ENCODE measurements at places on chromosomes 12 and 14. TPM values are rescaled to one million over a fixed set of nuclear protein-coding genes. Genes with fewer than 3 reads are reported as not detected.

The CLEC4A gene
- total RNA-seq: 4.6 TPM

The STAT2 gene
- 163 TPM for total RNA-seq

GRCh38 chr14:99996951-99997571, 68.2 kb upstream of the EVL start:
- H3K27me3 ChIP-seq: no peaks in the 10 kb centered on the region
- no peak for DNase-seq
- H3K36me3 ChIP-seq: no peaks in the 10 kb centered on the region
- no peaks in the 10 kb centered on the region for H3K4me1 ChIP-seq

GRCh38 chr12:104493496-104493895, 36.7 kb downstream of the CHST11 start:
- H3K4me3 ChIP-seq: no peak overlapping the region
- no peak for DNase-seq
- H3K36me3 ChIP-seq: no peaks in the 10 kb centered on the region
- peak overlapping the region; percentile 74 for H3K27ac ChIP-seq
- peaks cover 28% of the 10 kb centered on the region for H3K4me1 ChIP-seq

DNA sequence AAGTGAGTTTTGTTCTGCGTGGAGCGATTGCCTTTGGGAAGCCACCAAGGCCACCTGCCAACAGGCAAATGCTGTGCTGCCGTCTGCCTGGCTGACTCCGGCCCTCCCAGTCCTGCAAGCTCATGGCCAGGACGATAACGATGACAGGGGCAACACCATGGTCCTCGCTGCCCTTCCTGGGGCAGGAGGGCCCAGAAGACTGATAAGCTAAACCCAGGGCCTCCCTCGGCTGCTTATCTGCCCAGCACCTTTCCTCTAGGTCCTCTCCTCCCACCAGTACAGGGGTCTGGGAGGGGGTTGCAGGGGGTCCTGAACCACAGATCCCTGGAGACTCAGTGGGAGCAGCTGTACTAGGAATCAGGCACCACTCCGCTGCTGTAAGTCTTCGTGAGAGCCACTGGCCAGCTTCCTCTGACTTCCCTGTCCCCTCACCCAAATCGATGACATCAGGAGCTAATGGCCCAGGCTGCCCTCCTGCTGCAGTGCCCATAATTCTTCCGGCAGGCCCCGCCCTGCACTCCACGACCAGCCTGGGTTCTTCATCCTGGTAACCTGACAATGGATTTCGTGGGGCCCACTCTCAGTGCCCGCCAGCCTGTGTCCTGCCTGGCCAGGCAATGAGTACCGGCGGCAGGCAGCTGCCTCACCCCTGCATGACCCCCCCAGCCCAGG, 5.1 kb downstream of the ANKRD9 start:
- H3K36me3 ChIP-seq: peaks cover 34% of the 10 kb centered on the region
- no peak for DNase-seq
- no peaks in the 10 kb centered on the region for H3K27me3 ChIP-seq
- H3K27ac ChIP-seq: peak overlapping the region; percentile 41
- no peaks in the 10 kb centered on the region for H3K4me1 ChIP-seq
- no peak overlapping the region for H3K4me3 ChIP-seq

GRCh38 chr14:106843386-106843785, 1317.0 kb downstream of the TMEM121 start:
- DNase-seq: no peak
- H3K4me3 ChIP-seq: no peak overlapping the region
- H3K27me3 ChIP-seq: no peaks in the 10 kb centered on the region
- no peaks in the 10 kb centered on the region for H3K4me1 ChIP-seq
- H3K36me3 ChIP-seq: no peaks in the 10 kb centered on the region
- H3K27ac ChIP-seq: peak overlapping the region; percentile 90

DNA sequence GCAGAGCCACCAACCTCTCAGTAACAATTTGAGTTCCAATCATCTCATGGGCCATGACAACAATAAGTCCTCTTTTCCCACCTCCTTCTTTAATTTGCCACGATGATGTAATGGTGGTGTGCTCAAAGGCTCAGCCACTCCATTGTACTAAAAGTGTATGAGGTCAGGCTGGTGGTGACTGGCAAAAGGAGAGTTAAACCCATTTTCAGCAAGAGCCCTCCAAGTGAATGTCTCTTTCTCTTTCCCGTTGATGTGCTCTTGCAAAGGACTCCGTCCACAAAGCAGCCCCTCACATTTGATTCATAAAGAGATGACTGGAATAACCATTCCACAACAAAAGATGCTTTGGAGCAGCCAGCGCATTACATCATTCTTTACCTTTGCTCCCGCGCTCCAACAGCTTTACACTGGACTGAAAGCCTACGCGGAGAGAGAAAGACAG, 41.6 kb downstream of the DUSP16 start:
- H3K36me3 ChIP-seq: no peaks in the 10 kb centered on the region
- no peak overlapping the region for H3K4me3 ChIP-seq
- peaks cover 4% of the 10 kb centered on the region for H3K4me1 ChIP-seq
- H3K27me3 ChIP-seq: no peaks in the 10 kb centered on the region
- H3K27ac ChIP-seq: peak overlapping the region; percentile 69
- no peak for DNase-seq

GRCh38 chr12:99138393-99138792, 493.3 kb downstream of the APAF1 start:
- H3K27ac ChIP-seq: no peak overlapping the region
- H3K4me1 ChIP-seq: no peaks in the 10 kb centered on the region
- no peak overlapping the region for H3K4me3 ChIP-seq
- no peak for DNase-seq
- no peaks in the 10 kb centered on the region for H3K36me3 ChIP-seq
